ENCODE measurements at places on chromosomes 11 and 22.
A peak's percentile ranks its signal among the peaks of the same experiment; 100 is the strongest.

DNA sequence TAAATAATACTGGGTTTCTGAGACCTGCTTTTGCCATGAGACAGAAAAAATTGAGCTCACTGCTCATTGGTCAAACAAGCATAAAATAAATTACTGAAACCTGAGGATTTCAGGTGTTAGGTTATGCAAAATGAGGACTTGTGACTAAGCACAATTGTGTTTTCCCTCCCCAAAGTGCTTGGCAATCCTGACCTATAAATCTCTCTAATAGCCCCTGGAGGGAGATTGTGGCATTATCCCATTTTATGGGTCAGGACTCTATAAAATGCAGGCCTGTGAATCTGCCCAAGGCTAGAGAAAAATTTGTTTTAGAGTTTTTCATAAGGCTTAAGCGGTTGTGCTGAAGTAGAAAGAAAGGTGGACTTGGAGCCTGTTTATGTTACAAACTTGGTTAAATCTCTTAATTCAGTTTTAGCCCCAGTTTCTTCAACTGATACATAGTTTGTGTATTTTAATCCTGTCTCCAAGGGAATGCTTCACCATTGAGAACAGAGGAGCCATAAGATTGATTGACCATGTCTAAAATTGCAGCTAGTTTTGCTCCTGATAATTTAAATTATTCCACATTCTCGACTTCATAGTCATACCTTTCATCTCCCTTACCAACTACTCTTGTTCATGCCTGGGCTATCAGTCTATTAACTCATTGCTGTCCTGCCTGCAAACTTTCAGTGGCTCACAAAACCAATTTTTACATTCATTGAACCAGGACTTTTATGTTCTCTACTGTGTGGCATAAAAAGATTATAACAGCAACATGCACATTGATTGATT lies 63.6 kb upstream of the LRRC4C start:
- no peak for DNase-seq
- H3K4me1 ChIP-seq = no peaks in the 10 kb centered on the region
- H3K27ac ChIP-seq = no peak overlapping the region
- H3K4me3 ChIP-seq = no peak overlapping the region
- H3K27me3 ChIP-seq = no peaks in the 10 kb centered on the region

DNA sequence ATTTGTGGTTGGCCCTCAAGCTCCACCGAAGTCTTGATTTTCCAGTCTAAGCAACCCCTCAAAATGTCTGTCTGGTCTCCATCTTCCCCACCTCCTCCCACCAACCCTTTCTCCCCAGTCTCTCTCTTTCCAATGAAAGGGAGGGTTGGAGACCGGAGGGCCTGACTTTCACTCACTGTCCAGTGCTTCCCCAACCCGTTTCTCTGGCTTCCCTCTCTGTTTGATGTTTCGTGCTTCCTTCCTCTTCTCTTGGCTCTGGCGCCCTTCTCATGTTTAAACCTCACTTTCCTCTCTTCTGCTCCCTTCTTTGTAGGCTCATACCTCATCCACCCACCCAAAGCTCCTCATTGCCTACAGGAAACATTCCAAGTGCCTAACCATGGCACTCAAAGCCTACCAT lies 11.1 kb upstream of the VPS37C start:
- no peak for DNase-seq
- H3K36me3 ChIP-seq = no peaks in the 10 kb centered on the region
- peaks cover 26% of the 10 kb centered on the region for H3K4me1 ChIP-seq
- no peak overlapping the region for H3K4me3 ChIP-seq
- H3K27me3 ChIP-seq = peaks cover 2% of the 10 kb centered on the region
- H3K27ac ChIP-seq = no peak overlapping the region

- H3K27me3 ChIP-seq = no peaks in the 10 kb centered on the region
- no peaks in the 10 kb centered on the region for H3K36me3 ChIP-seq
- no peak overlapping the region for H3K27ac ChIP-seq
- DNase-seq = no peak
- no peaks in the 10 kb centered on the region for H3K4me1 ChIP-seq
Observed at GRCh38 chr11:10785146-10785474, 23.6 kb downstream of the EIF4G2 start.

DNA sequence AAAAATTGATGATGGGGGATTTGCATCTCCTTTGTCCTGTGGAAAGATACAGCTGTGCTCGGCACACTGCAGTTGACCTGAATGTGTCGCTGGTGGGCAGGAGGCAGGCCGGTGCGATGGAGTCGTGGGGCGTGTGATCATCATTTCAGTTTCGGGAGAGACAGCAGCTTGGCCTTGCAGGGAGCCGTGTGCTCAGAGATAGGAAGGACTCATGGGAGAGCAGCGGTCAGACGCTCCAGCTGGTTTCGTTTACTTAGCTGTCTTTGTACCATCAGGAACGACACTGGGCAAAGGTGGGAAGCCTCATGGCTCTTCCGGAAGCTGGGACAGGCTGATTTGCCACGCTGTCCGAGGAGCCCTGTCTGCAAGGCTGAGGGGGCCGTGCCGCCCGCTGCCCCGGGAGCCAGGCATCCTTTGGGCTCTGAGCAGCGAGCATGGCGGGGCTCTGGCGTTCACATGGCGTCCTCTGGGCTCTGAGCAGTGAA lies 32.7 kb downstream of the GRAMD4 start:
- H3K27me3 ChIP-seq = no peaks in the 10 kb centered on the region
- no peak overlapping the region for H3K27ac ChIP-seq
- peaks cover 2% of the 10 kb centered on the region for H3K36me3 ChIP-seq

DNA sequence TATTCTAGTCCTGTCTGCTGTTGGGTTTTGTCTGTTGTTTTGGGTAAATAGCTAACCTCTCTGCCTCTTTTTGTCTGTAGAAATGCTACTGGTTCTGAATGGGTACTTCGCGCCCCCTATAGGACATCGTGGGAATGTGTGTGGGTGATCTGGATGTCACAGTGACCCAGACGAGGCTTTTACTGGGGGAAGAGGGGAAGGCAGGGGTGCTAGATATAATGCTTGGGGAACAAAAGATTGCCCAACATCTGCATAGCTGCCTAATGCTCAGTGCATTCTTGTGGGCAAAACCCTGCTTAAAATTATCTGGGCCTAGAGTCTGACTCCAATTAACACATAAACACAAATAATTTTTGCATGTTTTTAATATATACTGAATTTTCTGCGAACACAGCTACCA lies 57.7 kb downstream of the BMAL1 start:
- no peak overlapping the region for H3K4me3 ChIP-seq
- no peaks in the 10 kb centered on the region for H3K27me3 ChIP-seq
- H3K4me1 ChIP-seq = peaks cover 65% of the 10 kb centered on the region
- peak; percentile 79 for DNase-seq
- H3K36me3 ChIP-seq = no peaks in the 10 kb centered on the region

DNA sequence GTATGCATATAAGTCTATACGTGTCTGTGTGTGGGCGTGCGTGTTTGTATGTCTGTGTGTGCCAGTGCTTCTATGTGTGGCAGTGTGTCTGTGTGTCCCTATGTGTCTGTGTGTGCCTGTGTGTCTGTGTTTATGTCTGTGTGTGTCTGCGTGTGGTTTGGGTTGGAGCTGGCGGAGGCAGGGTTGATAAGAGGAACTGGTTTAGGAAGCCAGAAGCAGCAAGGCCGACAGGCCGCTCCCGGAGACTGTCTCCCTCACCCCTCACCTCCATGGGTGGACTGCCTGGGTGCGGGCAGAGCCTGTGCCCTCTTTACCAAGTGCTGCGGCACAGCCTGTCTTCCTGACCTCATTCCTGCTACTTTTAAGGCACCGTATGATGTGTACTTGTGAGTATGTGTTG lies 327.1 kb upstream of the B3GAT1 start:
- no peaks in the 10 kb centered on the region for H3K4me1 ChIP-seq
- no peak overlapping the region for H3K4me3 ChIP-seq
- DNase-seq = no peak
- H3K27me3 ChIP-seq = no peaks in the 10 kb centered on the region
- no peaks in the 10 kb centered on the region for H3K36me3 ChIP-seq

- no peaks in the 10 kb centered on the region for H3K36me3 ChIP-seq
- no peak overlapping the region for H3K27ac ChIP-seq
- no peaks in the 10 kb centered on the region for H3K4me1 ChIP-seq
- peaks cover 15% of the 10 kb centered on the region for H3K27me3 ChIP-seq
- no peak for DNase-seq
Observed at GRCh38 chr11:35844579-35844978, 99.3 kb upstream of the LDLRAD3 start.

DNA sequence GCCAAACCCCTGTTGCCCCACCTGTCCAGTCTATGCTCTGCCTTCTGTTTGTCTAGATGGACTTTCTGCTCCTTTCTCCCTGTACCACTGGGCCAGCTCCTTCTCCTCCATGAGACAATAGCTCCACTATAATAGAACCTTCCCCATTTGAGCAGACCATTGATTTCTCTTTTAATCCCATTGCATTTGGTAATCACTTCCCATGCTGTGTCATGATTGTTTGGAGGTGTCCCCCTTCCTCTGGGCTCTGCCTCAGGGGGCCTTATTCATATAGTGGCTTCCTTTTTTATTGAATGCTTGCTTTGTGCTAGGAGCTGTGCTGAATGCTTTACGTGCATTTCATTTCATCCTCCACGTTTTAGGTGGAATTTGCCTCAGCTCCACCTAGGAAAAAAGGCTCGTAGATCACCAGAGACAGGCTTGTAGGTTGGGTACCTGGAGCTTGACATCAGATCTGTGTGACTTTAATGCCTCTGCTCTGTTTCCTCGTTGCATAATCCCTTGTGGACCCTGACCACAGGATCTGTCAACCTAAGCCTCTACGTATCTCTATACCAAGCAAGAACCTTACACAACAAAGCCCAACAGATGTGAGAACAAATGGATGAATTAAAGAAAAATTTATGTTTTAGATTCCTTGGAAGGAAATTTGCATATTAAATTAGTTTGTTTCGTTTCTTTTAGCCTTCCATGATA lies 106.2 kb upstream of the RASSF10 start:
- peaks cover 7% of the 10 kb centered on the region for H3K4me1 ChIP-seq
- no peak for DNase-seq
- H3K4me3 ChIP-seq = no peak overlapping the region
- H3K27ac ChIP-seq = no peak overlapping the region

DNA sequence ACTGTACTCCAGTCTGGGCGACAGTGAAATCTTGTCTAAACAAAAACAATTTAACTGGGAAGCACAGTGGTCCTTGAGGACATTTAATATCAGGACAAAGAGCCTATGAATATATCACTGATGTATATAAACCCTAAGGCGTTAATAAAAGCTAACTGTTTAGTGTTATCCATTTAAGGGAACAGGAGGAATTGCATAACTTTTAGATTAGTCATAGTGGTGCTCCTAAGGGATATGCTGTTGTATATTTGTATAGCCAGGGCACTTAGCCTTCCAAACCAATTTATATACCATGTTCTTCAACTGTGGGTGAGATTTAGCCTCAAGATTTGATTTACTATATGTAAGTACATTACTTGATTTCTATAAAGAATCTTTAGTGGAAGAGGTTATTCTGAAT lies 3.0 kb upstream of the CHEK1 start:
- no peaks in the 10 kb centered on the region for H3K27me3 ChIP-seq
- no peak overlapping the region for H3K4me3 ChIP-seq
- no peak overlapping the region for H3K27ac ChIP-seq
- peaks cover 21% of the 10 kb centered on the region for H3K4me1 ChIP-seq

DNA sequence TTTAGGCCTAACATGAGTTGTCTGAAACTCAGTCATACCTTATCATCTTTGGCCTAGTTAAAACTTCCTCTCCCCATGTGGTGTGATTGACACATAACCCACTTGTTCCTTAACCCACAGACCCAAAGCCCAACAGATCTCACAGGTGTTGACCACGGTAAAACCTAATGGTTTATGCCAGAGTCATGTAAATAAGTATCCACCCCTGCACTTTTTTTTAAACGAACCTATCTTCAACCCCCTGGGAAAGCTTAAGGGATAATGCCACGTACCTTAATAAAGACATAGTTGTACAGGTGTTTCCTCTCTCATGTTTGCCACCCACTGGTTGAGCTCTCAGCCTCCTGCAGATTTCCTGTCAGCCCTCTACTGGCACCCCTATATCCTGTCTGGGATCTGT lies 709.3 kb upstream of the CCDC179 start:
- H3K4me1 ChIP-seq = no peaks in the 10 kb centered on the region
- no peaks in the 10 kb centered on the region for H3K36me3 ChIP-seq
- no peak overlapping the region for H3K27ac ChIP-seq
- DNase-seq = no peak
- no peaks in the 10 kb centered on the region for H3K27me3 ChIP-seq

DNA sequence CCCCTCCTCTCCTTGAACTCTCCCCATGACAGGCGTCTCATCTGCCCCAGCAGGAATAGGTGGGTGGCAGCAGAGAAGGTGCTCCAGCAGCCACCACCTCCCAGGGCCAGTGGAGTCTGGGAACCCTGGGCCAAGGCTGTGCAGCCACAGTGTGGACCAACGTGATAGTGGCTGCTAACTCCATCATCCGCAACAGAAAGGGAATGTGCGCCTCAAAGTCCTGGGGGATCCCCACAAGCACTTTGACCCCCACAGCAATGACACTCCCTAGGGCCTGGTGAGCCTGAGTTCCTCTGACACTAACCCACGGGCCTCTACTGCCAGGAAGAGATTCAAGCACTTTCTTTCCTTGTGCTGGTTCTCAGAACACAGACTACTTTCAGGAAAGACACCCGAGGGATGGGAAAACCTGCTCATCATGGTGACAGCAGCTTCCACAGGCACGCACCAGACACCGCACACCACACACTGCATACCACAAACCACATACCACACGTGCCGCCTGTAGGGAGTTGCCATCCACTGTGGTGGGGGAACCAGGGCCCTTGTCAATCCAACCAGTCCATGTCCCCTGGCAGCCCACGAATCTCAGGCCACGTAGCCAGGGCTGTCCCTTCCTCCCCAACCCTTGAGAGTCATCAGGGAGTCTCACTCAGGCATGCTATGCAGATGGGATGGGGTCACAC lies 3.4 kb upstream of the SLC25A1 start:
- H3K4me1 ChIP-seq = peaks cover 22% of the 10 kb centered on the region
- no peaks in the 10 kb centered on the region for H3K36me3 ChIP-seq
- no peak overlapping the region for H3K4me3 ChIP-seq
- no peak for DNase-seq

All from activated CD4-positive, alpha-beta T cell treated with anti-CD3 and anti-CD28 coated beads, Interleukin-2, amount 10 ng/mL, durations not matched to agents 7 days and 5 days (primary cell).